CD4-positive, alpha-beta T cell treated with Interleukin-4 for 1 hour (primary cell): ENCODE measurements at places on chromosomes 1 and 21.
A peak's percentile ranks its signal among the peaks of the same experiment; 100 is the strongest.

- no peak for DNase-seq
Observed at GRCh38 chr1:178232108-178232507, 138.2 kb downstream of the RASAL2 start.

GRCh38 chr1:161242313-161242712 is 4.3 kb upstream of the NR1I3 start:
- DNase-seq: no peak

GRCh38 chr1:210910020-210910575 is 223.8 kb downstream of the KCNH1 start:
- DNase-seq: no peak

- no peak for DNase-seq
Observed at GRCh38 chr1:54375712-54376429, 30.3 kb downstream of the SSBP3 start.

- DNase-seq: no peak
Observed at GRCh38 chr1:99955375-99955774, 14.4 kb upstream of the SLC35A3 start.

DNA sequence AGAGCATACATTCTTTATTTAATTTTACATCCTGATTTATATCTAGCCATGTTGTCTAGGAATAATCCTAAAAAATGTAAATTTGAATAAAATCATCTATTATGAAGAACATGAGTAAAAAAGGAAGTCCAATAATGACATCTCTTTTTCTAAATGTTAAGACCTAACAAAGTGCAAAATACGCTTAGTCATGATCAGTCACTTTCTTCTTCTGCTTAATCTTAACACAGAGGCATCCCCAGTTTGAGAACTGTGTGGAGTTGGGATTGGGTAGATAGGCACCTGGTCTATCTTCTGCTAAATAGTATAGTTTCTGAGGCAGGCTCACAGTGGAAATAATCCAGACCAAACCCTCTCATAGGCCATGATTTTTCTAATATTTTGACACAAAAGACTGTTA is 311.7 kb upstream of the LRRC7 start:
- no peak for DNase-seq

DNA sequence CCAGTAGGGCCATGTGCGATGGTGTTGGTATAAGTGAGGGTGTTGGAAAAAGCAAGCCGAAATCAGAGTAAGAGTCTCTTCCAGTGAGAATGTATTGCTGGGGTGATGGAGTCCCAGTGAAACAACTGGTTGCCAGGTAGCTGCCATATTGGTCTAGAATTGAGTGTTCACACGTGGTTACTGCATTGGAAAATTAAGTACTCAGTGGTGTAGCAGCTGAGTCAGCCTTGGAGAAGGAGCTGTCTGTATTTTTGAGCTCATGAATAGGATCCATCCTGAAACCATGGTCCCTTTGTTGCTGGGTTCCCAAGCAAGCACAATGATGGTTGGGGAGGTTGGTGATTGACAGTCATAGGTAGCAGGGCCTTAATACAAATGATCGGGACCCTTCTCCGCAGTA is 235.3 kb downstream of the DYRK1A start:
- no peak for DNase-seq

GRCh38 chr21:40164905-40165772 is 297.9 kb downstream of the PCP4 start:
- no peak for DNase-seq

DNA sequence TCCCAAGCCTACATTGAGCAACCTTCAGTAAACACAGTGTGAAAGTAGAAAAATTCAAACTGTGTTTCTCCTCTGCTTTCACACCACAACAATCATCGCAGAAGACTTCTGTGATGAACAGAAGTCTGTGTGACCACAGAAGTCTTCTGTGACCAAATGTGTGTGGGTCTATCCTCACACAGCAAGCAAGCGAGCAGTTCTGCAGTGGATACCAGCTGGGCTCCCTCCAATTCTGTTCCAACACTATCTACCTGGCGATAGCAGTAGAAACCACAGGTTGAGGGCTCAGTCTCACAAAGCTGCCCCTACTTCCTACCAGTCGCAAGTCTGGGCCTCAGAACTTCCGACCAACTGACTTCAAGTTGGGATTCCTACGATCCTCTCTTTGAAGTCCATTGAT is 21.0 kb upstream of the RAP1A start:
- peak; percentile 32 for DNase-seq

DNA sequence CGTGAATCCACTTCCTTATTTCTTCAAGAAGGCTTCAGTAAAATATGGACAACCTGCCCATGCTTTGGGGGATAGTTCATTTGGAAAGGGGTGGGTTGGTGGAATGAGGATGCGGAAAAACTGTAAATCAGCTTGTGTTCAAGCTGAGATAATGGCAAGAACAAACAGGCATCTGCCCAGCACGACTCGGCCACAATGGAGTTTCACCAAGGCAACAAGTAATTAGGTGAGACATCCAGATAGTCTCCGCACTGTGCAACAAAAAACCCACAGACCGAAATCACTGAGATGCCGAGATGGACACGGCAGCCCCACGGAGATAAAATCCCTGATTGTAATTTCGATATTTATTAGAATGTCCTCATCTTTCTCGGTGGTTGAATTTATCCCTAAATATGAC is 455.2 kb downstream of the AJAP1 start:
- DNase-seq: no peak
